HEK293T (cell line): ENCODE measurements at places on chromosomes 4 and X.
A peak's percentile ranks its signal among the peaks of the same experiment; 100 is the strongest.

DNA sequence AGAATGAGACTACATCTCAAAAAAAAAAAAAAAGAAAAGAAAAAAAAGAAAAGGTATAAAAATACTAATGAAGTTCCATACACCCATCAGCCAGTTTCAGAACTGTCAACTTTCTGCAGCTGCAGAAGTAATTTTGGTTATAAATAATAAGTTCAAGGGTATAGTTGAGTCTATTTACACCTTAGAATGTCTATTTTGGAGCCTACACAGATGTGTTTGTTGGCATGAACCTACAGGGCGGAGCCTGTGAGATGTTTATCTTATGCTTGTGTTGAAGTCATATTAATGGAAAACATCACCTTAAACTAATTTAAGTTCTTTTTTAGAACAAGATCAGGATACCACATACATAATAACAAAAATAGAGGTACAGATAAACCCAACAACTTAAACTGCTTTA is 85.8 kb downstream of the RAPGEF2 start:
- DNase-seq: no peak

DNA sequence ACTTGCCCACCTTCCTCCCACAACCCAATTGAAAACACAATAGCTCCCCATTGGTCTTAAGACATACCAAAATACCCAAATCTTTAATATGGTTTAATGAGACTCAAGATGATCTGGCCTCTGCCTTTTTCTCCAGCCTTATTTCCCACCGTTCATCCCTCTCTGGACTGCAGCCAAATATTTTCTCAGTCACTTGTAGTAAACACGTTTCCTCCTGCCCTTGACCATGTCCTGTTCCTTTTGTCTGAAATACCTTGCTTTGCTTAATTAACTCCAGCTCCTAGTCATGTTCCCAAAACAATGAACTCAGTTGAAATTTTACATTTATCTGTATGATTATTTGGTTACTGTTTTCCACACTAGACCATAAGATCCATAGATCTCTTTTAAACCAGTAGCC is 8.4 kb upstream of the NUP54 start:
- no peak for DNase-seq

DNA sequence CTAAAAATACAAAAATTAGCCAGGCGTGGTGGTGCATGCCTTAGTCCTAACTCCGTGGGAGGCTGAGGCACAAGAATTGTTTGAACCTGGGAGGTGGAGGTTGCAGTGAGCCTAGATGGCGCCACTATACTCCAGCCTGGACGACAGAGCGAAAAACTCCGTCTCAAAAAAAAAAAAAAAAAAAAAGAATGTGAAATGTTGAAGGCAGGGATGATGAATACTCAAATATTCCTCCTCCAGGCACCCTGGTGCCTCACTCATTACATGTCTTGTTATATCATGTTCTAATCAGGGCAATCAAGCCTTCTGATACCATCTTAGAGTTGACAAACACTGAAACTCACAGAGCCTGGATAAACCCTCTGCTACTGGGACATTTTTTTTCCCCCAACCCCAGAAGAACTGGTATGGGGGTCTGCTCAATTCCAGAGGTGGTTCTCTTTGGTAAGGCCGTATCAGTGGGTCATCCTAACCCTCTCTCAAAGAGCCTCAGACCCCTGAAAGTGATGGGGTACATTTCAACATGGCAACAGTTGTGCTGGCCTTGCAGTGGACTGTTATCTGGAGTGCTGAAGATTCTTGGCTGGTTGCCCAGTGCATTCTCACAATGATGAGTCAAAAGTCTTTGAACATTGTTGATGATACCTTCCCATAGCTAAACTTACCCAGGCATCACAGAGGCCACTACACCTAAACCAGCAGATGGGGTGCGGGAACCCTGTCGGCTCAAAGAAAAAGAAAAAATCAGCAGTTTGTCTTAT is 2.4 kb upstream of the SH3KBP1 start:
- DNase-seq: no peak

GRCh38 chr4:147285751-147286150 is 195.1 kb upstream of the EDNRA start:
- no peak for DNase-seq

- no peak for DNase-seq
Measured at GRCh38 chr4:147326591-147326990, 154.3 kb upstream of the EDNRA start.

GRCh38 chrX:150759568-150760416 is 66.6 kb downstream of the MTMR1 start:
- DNase-seq: no peak

DNA sequence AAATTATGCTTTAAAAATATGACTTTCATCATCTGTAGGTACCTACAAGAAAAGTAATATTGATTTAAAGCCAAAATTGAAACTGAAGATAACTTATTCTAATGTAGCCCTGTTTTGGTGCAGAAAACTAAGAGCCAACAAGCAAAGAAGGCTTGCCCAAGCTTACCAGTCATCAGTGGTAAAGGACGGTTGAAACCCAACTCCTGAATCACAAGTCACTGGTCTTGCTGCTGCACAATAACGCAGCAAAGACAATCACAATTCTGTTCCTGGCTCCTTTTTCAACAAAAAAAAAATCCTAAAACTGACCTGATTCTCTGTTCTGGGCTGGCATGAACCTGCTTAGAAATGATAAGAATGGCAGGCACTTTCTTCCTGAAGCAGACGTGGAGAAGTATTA is 34.5 kb downstream of the WDFY3 start:
- DNase-seq: no peak

DNA sequence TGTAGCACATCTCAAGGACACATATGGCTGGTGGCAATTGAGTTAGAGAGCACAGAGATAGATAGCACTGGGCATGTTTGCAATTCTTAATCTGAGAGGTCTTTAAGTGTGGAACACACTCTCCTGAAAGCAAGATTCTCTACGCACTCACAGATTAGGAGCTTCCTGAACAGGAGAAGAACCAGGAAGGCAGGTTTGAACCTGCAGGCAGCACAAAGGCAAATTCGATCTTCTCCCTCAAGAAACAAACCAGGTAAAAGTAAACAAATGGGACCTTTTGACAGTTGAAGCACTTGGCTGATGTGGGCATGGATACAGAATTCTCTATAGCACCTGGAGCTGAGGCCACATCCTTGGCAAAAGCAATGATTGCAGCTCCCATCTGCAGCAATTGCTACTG is 24.3 kb downstream of the HS3ST1 start:
- no peak for DNase-seq

DNA sequence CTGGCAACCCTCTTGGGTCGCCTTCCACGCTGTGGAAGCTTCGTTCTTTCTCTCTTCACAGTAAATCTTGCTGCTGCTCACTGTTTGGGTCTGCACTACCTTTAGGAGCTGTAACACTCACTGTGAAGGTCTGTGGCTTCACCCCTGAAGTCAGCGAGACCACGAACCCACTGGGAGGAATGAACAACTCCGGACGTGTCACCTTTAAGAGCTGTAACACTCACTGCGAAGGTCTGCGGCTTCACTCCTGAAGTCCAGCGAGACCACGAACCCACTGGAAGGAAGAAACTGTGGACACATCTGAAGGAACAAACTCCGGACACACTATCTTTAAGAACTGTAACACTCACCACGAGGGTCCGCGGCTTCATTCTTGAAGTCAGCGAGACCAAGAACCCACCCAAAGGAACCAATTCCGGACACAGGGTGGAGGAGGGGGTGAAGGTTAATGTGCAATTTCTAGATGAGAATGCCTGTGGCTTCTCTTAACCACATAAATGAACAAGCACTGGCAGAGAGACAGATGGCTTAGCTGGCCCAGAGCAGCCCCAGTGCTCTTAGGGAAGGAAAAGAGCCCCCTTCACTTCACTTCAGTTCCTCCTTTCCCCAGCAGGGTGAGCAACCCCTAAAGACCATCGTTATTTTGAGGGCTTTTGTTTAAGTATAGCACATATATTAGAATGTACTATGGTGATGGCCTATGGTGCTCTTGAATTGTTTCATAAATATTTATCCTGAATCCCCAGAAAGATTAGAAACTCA is 73.0 kb downstream of the LUZP4 start:
- no peak for DNase-seq

GRCh38 chr4:113524096-113524495 is 237.4 kb downstream of the CAMK2D start:
- DNase-seq: no peak

DNA sequence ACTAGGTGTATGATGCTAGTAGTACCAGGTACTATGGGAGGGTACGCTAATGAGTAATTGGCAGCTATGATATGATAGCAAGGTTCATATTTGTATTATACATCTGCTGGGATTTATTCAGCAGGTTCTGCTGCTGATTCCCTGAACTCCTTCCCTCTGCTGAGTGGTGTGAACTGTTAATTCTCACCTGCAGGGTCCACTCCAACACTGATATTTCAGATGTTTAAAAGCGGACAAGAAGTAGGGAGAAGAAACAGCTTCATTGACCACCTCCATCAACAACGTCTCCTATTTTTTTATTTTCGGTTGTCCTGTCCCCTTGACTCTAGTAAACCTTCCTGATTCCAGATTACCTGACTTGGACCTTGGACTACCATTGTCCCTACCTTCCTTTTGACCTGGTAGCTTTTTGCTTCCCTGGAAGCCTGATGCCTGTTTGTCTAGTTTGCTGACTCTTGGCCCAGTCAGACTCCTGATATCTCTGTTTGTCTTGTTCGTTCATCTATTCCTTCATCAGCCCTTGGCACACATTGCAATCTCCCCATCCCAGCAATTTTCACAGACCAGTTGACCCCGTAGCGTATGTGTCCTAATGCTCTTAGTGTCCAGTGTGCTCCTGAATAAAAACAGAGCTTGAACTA is 34.0 kb upstream of the RNF128 start:
- no peak for DNase-seq

GRCh38 chrX:108699368-108699767 is 37.0 kb downstream of the IRS4 start:
- peak; percentile 52 for DNase-seq

GRCh38 chr4:79854856-79855502 is 218.1 kb downstream of the ANTXR2 start:
- DNase-seq: no peak

DNA sequence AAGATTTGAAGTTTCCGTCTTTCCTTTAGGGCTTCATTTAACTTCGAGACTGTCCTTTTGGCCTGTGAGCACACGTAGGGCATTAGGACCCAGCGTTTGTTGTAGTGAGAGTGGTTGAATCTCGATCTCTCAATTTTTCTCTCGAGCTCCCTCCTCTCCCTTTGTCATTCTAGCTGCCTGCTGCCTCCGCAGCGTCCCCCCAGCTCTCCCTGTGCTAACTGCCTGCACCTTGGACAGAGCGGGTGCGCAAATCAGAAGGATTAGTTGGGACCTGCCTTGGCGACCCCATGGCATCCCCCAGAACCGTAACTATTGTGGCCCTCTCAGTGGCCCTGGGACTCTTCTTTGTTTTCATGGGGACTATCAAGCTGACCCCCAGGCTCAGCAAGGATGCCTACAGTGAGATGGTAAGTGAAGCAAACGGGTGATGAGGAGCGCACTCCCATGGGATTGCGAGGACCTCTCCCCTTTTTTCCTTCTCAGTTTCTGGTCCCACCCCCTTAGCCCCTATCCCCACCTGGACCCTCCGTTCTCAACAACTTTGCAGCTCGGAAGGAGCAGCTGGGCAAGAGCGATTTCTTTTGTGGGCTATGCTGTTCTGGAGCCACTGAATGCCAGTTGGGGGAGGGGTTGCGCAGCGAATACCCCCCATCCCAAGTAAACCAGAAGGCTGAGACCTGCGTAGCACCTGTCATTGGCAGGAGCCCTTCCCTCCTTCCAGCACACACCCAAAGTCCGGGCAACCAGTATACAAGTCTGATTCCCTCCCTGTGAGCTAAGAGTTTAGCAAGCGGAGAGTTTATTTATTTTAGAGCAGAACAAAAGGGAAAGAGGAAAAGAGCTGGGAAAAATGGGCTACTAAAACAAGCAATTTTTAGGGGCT is at the start of gene TMEM35A:
TSS of gene TMEM35A (plus strand) at position 164 of the 883 bp plus-strand sequence. CDS start at position 288, 124 bp downstream.
- no peak for DNase-seq

DNA sequence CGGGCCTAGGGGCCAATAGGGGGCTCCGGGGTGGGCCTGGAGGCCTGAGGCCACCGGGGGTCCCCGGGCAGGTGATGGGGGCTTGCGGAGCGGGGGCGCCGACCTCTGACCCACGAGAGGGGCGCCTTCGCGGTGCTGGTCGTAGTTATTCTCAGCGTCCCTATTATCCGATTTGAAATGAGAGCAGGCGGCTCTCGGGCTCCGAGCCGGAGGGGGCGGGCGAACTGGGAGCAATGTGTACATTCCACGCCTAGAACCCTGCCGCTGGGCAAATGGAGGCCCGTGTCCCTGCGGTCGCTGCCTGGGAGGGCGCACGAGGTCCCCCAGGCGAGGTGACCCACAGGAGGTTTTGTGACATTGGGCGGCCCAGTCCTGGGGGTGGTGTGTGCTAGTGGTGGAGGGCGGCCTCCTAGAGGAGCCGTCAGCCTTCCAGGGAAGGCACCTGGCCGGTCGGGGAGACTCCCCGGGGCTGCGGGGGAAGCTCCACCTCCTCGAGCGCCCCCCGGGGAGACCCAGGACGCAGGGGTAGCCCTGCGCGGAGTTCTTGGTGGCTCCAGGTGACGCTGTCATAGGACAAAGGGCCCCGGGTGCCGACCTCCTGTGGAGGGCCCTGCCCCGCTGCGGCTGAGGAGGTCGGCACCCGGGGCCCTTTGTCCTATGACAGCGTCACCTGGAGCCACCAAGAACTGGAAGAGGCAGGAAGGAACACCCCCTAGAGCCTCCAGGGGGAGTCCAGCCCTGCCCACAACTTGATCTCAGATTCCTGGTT is 102.6 kb upstream of the PRKX start:
- DNase-seq: peak; percentile 10

DNA sequence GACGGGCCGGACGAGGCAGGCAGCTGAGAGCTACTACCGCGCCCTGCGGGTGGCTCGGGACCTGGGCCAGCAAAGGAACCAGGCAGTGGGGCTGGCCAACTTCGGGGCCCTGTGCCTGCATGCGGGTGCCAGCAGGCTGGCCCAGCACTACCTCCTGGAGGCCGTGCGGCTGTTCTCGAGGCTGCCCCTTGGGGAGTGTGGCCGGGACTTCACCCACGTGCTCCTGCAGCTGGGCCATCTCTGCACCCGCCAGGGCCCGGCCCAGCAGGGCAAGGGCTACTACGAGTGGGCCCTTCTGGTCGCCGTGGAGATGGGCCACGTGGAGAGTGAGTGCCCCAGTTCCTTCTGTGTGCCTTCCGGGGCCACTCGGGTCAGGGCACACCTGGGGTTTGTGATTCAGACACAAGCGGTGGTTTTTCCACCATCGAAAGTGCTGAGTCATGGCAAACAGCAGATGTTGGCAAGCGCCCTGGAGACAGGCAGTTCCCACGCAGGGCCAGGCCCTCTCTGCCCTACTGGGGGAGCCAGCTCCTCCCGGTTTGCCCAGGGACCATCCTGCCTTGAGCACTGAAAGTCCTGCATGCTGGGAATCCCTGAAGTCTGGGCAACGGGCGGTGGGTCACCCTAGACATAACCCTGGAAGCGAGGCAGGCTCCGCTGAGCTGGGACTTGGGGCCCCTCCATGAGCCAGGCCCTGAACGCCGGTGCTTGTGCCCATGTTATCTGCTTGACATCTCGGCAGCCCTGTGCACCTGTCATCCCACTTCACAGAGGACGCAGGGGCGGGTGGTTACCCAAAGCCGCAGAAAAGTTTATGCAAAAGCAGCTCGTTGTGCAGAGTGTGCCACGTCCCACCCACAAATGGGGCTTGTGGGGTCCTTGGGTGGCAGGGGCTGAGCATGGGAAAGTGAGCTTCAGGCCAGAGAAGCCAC is 29.5 kb downstream of the SH3TC1 start:
- no peak for DNase-seq
